Tibial nerve (tissue), 4 donors: ENCODE measurements at places on chromosomes 5 and 9.

GRCh38 chr5:43833961-43834360 is 231.0 kb downstream of the NNT start:
- no peak for DNase-seq

DNA sequence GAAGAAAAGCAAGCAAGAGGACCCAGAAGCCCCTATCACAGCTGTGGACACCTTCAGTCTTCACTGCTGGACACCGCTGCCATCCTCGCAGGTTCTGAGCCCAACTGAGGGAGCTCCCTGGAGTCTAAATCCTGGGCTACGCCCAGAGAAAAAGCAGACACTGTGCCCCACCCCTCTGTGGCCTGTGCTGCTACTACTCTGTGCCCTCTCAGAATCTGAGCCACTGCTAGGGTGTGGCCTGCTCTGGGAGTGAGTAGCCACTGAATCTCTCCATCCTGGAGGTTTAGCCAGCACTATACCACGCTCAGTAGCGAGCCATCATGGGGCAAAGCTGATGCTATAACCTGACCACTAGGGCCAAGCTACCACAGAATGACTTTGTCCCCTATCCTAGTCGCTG is 338.2 kb downstream of the NPR3 start:
- no peak for DNase-seq

DNA sequence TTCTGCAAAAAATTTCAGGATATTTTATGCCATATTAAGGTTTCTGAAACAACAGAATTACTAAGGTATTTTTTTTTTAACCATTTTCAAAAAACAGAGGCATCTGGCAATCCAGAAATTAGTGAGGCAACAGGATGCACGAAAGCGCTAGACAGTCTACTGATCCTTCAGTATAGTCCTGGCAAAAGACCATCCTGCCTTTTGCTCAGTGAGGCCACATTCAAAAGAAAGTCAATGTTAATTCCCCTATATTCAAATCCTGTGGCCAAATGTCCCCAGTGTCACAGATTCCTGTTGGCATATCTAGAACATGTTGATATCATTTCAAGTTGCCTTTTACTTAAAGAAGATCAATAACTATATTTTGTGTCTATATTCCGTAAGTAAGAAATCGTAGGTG is 13.1 kb upstream of the NFIB start:
- DNase-seq, result no peak

DNA sequence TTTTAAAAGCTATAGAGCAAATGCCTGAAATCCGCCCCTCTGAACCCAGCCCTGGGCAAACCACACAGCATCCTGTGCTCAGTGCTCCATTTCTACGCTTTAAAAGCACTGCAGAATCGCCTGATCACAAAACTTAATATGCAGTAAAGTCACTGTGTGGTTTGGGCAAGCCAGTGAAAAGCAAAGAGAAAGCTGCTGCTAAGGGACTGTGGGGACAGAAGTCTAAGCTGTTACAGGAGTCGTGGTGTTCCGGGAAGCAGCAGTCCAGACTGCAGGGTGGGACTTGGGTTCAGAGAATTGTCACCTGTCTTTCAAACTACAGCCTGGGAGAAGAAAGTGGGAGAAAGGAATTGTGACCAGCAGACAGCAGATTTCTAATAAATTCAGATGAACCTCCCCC is 8.2 kb downstream of the RAPGEF1 start:
- DNase-seq, result no peak

DNA sequence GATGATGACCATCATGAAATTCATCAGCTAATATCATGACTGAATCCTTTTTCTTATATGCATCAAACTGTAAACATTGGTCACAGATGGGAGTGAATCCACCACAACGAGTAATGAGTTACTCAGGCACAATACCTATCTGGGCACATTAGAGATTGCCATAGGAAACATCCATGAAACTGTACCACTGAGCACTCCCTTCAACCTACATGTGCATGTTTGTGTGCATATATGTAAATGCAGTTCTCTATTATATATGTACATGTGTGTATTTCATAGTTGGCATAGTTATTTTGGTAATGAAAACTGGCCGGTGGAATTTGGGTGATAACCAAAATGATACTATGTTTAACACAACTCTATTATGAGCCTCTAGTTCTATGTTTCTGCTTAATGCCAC is 387.3 kb upstream of the ARRDC3 start:
- no peak for DNase-seq

DNA sequence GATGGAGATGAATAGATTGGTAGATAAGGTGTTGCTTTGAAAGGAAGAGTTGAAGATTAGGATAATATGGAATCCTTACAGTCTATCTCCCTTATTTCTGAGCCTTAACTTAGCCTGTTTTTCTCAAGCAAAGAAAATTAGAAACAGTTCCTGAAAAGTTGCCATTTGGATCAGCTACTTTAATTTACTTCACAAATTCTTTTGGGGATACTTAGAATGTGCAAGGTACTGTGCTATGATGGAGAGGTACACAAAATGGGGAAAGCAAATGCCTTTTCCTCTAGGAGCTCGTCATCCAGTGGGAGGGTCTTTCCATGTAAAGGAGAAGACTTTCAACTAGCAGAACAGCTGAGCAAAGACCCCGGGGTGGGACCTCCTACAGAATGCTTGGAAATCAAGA is 51.1 kb upstream of the SMARCA2 start:
- DNase-seq, result no peak

DNA sequence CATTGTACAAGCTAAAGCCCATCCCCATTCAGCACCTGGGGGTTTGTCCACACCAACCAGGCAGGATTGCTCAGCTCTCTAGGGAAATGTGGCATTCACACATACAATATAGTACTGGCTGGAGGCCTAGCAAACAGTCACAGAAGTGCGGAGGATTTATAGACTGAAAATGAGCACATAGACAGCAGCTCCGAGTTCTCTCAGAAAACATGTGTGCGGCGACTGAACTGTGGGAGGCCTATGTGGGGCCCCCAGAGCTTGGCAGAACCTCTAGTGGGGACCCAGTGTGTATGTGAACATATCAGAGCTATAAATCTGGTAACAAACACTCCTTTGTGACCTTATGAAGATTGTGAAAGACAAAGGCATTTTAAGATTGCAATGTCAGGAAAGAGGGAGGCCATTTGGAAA is 431.1 kb downstream of the DTWD2 start:
- DNase-seq, result no peak

DNA sequence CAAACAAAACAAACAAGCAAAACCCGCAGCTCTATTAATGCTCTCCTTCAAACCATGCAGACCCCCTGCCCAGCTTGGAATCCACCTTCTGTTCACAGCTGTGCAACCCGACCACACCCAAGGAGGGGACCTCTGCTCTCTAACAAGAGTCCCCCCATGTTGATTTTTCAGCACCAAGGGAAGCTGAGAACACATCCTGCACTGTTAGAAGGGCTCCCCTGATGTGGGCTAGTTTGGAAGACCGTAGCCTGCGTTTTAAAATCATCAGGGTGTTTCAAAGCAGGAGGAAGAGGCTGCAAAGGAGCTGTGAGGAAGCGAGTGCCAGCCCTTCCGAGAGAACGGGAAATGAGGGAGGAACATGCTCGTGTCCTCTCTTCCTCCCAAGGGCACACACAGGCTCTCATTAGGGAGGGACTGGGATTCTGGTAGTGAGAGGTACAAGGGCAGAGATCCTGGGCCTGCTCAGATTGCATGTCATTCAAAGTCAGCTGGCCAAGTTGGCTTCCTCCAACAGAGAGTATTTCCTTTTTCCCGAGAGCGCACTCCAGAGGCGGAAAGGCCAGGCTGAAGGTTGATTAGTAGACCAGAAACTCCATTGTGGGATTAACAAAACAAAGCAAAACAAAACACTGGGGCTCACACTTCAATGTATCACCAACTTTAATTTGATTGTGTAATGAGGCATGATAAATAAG is 185.9 kb downstream of the SEMA6A start:
- no peak for DNase-seq
